Activated CD4-positive, alpha-beta memory T cell treated with anti-CD3 and anti-CD28 coated beads for 36 hours (primary cell): ENCODE measurements at places on chromosomes 16 and 17. TPM values are rescaled to one million over a fixed set of nuclear protein-coding genes. Genes with fewer than 3 reads are reported as not detected.

DNA sequence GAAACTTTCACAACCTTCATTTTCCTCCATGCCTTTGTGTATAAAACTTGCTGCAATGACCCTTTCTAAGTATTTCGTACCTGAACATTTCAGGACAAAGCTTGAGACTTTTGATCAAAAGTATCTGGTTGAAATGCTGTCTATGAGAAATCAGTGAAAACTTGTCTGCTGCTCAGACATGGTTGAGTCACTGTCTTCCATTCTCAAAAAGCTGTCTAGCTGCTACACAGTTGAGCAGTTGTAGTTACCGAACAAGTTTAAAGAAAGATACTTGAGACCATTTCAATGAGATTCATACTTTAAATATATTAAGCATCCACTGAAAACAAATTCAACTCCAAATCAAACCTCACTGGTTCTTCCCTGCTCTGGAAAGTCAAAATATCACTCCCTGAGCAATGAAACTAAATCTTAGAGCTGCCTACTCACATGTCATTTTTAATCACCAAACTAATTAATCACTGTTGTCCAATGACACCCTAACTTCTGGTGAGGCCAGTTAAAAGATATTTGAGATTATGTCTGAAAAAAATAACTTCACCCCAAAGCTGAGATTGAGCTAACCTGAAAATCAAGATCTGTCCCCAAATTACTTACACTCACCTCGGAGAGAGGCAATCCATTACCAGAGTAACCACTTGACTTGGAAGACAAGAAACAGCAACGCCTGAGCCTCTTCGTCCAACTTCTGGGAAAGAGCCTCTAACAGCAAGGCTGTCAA is 488 bp downstream of the TMEM100 start:
- DNase-seq, result no peak

GRCh38 chr16:55773859-55774549 is 58.9 kb downstream of the CES1 start:
- no peak for DNase-seq

ZG16 gene
- total RNA-seq, result not detected

C17orf50 gene
- total RNA-seq, result not detected
